Stimulated activated CD4-positive, alpha-beta T cell treated with anti-CD3 and anti-CD28 coated beads, Interleukin-4, amount 100 ng/mL, for 48 hours (primary cell): ENCODE measurements at places on chromosomes 1 and 21.

GRCh38 chr1:110341872-110342331 is 2.7 kb downstream of the RBM15 start:
- no peak for DNase-seq

- no peak for DNase-seq
Observed at GRCh38 chr1:150249936-150250335, 7.6 kb upstream of the CA14 start.

DNA sequence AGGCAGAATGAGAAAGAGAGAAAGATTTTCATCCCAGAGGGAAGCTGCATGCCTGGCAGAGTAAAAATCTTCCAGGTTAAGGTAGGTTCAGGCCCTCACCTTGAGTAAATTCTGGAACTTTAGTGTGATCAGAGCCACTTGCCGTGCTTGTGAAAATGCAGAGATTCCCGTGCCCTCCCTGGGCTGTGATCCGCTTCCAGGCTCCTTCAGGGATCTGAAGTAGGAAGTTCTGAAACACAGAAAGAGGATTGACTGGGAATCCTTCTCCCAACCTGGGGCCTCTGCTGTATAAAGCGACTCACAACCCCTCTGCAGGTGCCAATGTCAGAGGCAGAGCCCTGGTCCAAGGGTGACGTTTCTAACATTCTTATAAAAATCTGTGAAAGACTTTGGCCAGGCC is 26.6 kb downstream of the NUAK2 start:
- DNase-seq: no peak

GRCh38 chr1:32197837-32198236 is 2.6 kb upstream of the CCDC28B start:
- DNase-seq: no peak

- no peak for DNase-seq
Observed at GRCh38 chr1:30169269-30169668, 554.1 kb downstream of the MATN1 start.

DNA sequence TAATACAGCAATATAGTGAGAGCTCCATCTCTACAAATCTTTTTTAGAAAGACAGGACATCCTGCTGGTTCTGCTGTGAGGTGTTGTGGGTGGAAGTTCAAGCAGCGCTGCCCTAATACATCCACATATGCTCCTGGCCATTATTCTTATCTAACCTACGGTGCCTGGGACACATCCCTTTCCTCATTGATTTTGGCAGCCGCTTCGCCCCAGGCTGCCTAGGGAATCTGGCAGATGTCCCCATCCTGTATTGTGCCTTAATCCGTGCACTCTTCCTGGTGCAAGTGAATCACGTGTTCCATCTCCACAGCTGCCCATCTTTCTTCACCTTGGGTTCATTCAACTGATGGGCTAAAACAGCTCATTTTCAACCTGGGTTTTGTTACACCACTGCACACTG is 3.1 kb upstream of the UBE2G2 start:
- no peak for DNase-seq

DNA sequence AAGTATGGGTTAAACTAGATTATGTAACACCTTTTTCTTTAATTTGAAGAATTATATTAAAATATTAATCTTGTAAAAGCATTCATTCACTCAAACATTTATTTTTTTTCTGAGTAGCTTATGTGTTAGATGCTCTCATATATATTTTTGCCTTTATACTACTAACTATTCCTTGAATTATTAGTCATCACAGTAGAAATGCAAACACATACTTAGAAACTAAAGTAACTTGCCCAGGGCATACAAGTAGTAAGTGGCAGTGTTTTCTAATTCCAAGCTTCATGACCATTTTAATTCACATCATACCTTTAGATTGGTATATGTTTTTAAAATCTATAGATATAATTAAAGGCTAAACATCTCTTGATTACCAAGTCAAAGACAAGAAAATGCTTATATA is 1271.0 kb downstream of the BRINP3 start:
- DNase-seq: no peak

GRCh38 chr1:4109628-4109940 is 209.5 kb upstream of the C1orf174 start:
- DNase-seq: no peak

GRCh38 chr1:7250176-7250575 is 464.9 kb downstream of the CAMTA1 start:
- no peak for DNase-seq

DNA sequence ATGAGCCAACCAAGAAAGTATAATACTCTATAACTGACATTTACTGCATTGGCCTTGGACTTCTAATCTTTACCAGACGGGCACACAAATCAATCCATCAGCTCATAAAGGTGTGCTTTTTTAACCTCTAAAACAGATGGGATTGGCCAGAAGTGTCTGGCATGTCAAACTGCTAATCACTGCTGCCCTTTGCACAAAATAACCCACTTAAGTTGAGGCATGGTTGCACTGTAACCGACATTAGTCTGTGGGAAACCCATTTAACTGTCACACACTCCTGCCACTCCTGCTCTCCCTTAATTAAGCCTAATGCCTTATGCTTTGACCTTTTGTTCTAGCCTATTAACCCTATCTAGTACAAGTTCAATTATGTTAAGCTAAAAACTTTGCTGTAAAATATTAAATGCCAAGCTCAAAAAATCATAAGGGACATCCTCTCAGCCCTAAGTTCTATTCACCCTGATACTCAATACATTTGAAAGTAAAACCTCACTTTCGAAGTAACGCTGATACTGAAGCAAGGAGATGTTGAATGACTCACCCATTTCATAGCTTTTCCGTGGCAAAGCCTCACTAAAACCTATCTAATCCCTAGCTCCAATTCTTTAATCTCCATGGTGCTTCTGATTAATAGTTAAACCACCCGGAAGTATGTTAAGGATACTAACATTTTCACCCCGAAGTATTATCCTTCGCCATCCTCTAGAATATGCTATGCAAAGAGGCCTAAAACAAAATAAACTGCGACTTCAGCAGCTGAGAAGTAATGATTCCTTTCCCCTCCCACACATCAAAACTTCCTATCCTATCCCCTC is 12.9 kb downstream of the NRIP1 start:
- no peak for DNase-seq

DNA sequence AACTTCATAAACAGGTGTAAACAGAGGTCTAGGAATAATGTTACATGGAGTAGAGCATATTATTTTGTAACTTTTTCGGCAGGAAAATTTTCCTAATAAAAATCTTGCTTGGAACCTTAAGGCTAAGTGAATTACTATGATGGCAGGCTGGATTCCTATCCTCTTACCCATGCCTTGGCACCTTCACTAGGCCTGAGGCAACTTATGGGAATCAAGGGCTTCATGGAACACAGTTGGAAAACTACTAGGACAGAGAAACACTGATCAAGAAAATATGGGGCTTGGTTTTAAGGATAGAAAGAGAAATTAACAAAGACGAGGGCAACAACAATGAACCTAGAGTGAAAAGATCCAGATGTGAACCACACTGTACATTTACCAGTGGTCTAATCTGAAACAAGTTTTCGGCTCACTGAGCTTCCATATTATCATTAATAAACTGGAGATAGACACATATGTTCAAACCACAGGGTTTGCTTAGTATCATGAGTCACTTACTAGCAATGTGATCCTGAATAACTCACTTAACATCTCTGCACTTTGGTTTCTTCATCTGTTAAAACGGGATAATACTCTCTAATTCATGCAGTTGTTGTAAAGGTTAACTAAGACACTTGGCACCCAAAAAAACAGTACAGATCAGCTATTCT is 68.5 kb downstream of the GPATCH2 start:
- no peak for DNase-seq

DNA sequence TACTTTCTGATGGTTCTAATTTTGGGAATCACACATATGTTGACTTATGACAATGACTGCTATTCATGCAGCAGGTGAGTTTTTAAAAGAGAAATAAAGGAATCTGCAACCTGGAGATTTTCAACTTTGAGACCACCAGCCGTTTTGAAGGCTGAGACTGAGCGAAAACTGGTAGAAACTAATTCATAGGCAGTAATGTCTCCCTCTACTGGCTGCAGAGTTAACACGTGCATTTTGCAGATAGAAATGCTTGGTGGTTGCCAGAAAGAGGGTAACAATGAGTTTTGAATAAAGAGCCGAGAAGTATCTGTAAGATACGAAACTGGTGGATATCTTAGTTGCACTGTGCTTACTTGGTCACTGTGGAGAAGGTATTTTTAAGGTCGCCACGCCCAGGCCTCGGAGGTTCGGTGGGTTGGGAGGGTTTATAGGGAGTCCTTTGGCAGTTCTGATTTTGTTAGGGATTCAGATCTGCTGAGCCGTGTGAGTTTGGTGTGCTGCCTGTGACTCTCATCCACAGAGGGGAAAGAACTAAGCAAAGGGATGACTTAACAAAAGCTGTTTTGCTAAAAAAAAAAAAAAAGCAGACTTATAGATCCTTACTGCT is 83.0 kb downstream of the RYR2 start:
- DNase-seq: no peak

- DNase-seq: no peak
Observed at GRCh38 chr1:228986093-228986904, 251.0 kb downstream of the RHOU start.

DNA sequence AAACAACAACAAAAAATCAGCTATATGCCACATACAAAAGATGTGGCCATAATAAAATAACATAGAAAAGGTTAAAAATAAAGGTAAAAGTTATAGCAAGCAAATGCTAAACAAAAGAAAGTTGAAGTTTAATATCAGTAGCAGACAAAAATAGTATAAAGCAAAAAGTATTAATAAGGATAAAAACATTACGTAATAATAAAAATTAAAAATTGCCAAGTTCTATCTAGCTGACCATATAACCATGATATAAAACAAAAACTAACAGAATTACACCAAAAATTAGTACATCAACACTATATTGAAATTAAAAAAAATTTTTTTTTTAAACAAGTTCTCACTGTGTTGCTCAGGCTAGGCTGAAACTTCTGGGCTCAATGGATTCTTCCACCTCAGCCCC is 15.5 kb upstream of the SMG7 start:
- no peak for DNase-seq

- no peak for DNase-seq
Observed at GRCh38 chr1:234734869-234735268, 124.9 kb upstream of the IRF2BP2 start.

GRCh38 chr21:43305811-43306311 is 121.1 kb downstream of the SIK1 start:
- DNase-seq: no peak

DNA sequence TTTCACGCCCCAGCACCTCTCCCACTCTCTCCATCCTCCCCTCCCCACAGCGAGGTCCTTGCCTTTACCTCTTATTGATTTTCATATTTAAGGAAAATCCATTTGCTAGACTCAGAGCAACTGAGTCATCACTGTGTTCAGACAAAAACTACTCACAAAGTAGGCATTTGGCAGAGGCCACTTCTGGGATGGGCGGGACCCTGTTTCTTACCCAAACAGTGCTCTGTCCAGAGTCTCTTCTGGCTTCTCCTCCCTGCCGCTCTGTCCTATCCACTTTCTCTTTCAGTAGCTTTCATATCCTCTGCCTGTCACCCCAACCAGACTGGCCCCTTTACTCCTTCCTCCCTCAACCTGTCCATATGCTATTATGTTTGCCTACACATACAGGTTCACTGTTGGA is 2.4 kb upstream of the NAV1 start:
- no peak for DNase-seq

GRCh38 chr1:9146156-9146555 is 17.3 kb upstream of the GPR157 start:
- no peak for DNase-seq
